ENCODE measurements at places on chromosomes 5 and 9.

DNA sequence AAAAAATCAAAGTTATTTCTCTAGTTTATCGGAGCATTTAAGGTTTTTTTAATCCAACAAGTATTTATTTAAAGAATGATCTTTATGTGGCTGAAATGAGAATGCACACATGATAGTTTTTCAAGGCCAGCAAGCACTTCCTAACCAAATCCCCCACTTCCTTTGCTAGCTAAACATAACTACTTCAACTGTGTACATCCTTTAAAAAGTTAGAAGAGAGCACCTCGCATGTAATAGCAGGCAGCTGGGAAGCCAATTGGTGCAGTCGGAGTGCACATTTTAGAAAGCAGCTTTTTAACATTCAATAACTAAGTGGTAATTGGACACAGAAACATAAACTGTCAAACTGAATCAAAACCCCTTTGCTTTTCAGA, 245.7 kb downstream of the BNC2 start:
- no peak for DNase-seq

DNA sequence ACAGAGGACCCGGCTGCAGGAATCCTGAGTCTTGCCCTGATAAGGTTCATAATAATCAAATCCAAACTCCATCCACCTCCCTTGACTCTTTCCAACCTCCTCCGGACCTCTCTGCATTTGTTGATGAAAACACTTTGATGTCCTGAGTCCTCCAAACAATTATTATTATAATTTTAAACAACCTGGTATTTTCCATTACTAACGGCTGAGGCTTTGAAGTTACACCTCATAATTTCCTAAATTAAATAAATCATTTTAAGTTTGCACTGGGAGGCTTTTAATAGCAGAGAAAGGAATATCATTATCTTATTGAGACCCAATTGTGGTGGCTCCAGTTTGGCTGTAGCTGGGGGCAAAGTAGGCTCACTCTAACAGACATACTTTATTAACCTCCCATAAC, 9.5 kb downstream of the MSX2 start:
- DNase-seq, result no peak

DNA sequence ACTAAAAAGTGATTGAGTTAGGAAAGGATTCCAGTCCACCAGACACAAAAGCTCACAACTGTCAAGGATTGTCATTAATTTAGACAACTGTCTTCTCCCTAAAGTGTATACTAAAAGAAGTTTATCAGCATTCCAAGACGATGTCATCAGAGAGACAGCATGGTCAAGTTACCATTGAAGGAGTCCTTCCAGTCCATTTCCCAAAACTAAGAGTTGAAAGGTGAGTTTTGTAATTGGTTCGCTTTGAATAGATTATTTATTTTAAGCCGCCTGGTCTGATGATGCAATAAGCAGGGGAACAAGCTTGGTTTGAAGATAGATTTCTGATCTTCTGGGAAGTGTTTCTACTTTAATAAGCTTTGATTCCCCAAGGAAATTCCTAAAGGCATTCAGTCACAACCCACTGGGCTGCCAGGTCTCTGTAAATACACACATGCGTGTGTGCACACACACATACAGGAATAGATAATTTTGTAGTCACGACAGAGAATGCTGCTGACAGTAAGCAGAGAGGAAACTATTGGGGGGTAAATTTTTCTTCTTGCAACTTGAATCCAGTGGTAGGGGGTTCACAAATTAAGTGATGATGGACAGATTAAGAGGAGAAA, 234.8 kb downstream of the PIK3R1 start:
- DNase-seq, result no peak

- DNase-seq, result no peak
Measured at GRCh38 chr9:87405677-87406542, 91.8 kb upstream of the DAPK1 start.

DNA sequence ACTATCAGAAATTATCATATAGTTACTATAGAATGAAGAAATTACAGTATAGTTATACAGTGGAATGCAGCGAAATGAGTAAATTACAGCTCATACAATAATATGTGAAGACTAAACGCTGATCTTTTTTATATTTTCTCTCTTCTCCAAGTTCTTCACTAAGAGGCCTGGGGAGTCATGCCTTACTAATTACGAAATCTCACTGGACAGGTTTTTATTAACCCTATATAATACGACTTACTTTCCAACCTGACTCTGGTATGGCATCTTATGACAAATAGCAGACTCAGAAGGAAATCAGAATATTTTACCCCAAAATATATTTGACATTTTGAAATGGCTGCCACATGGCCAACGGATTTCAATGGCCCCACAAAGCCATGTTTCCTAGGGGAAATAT, 9.1 kb downstream of the CARNMT1 start:
- no peak for DNase-seq
